ENCODE measurements at places on chromosomes 12 and 14.

DNA sequence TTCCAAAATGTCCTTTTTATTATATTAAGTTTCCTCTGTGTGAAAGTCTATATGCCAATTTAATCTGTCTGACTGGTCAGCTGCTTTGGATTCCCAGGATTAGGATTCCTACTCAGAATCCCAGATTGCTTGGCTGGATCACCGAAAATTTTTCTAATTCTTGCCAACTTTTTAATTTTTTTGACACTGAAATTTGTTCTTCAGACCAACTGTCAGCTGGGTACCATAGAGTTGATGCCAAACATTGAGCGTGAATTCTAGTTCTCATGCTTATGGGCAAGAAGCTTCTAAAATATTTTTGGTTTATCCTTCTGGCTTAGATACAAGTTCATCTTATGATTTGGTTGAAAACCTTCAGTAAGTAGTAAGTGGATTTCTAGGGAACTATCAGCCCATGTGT lies 1611.4 kb upstream of the FLRT2 start:
- DNase-seq, result no peak

DNA sequence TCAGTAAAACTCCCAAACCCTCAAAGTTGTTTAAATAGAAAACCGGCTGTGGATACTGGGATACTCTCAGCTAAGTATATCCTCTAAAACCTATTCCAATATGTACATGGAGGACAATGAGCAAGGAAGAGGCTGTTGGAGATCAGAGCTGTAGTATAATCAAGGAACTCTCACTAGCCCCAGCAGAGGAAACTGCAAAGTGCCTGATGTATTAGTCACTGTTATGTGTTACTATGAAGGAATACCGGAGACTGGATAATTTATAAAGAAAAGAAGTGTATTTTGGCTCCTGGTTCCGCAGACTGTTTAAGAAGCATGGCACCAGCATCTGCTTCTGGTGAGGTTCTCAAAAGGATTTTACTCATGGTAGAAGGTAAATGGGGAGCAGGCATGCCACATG lies 65.6 kb upstream of the RPL10L start:
- DNase-seq, result no peak

DNA sequence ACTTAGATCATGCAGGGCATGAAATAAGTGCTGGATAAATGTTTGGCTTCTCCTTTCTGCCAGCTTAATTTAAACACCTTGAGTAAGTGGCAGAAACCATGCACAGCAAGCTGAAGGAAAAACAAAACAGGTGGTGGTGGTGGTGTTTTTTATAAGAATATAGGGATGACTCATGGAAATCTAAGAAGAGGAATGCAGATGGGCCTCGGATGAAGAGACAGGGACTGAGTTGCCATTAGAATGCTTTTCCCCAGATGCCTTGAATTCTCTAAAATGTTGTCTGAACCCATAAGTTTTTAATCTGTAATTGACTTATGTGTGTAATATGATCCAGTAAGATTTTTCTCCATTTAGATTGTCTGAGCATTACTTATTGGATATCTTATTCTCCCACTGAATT lies 93.1 kb upstream of the ZDHHC17 start:
- DNase-seq, result no peak

DNA sequence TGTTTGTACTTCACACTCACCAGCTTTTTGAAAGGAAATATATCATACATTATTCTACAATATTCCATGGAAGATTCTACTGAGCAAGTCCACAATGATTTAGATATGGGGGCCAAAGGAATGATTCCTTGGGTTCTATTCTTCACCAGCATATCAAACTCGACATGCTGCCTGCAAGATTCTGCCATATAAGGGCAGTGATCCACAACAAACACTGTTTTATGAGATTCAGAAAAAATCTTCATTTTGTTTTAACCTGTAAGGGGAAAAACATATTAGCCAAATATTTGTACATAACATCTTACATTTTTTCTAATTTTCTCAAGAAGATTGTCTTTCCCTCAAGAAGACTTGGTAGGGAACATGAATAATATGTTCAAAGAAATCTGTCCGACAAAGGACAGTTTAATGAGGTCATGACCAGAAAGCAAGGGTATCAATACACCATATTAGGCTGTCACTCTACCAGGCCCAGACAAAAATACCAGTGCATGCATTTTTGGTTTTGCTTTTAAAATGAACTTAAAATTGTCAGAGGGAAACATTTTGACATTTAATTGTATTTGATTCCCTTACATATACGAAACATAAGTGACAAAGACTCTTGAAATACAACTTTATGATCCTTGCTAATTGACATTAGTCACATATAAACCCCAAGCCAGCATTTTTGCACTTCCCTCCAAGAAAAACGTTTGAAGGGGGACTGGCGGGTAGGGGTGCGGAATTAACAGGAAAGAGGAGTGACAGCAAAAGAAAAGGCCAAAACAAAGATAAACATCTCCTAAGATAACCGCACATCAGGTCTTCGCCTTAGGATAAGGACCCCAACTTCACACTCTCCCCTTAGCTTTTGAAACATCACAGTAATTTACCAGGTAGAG lies 980 bp downstream of the INTS13 start:
- no peak for DNase-seq

DNA sequence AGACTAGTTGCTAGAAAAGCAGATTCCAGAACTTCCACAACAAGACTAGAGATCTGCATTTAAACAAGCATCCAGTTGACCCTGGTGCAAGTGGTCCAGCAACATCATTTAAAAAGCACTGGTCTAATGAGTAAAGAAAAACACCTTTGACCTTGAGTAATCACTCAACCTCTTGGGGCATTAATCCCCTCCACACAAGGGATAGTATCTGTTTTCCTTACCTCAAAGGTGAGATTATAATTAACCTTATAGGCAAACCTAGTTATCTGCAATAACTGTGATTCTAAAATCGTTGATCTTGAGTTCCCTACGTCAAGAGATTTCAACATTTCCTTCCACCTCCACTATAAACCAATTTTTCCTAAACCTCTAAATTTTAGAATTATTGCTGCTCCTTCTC lies 1.1 kb downstream of the KDM5A start:
- DNase-seq, result no peak

DNA sequence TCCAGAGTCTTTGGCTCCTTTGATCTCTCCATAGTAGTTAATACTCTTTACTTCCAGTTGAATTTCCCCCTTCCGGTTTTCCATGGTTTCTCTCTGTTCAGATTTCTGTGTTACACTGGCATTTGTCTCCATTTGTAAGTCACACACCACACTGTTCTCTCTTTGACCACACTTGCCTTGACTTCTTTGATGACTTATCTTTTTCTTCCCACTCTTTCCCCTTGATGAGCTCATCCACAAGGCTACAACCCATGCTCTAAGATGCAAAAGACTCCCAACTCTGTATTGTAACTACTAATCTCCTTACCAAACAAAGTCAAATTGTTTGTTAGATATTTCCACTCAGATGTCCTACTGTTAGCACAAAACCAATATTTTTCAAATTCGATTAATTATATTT lies 242.7 kb upstream of the E2F7 start:
- DNase-seq, result no peak

DNA sequence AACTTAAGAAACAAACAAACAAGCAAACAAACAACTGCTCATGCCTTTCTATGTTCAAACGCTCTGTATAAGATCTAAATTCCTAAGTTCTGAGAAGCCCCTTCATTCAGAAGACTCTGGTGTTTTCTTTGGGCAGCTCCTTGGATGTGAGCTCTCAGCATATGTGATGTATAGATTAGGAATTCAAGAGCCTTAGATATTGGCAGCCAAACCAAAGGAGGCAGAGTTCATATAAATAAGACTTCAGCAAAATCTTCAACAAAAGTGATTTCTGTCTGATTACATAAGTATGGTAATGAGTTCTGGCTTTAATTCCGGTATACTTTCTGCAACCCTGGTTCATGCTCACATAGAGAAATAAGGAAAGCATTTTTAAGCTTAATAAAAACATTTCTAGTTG lies 145.6 kb downstream of the DYRK2 start:
- no peak for DNase-seq

DNA sequence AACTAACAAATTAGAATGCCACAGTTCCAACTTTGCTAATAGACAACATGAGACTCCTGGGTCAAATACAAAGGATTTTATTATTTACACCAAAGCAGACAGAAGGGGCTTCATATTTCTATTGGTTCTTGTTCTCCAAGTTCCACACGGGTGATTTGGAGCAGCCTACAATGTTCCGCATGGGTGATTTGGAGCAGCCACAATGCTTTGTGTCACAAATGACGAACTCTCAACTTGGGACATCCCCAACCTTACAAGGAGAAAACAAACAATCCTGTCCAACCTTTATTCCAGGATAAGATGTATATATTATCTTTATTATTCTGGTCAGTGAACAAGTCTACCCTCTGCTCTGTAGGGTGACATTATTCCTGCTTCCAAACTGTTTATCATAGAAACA lies 694.3 kb upstream of the MGAT4C start:
- DNase-seq, result no peak

DNA sequence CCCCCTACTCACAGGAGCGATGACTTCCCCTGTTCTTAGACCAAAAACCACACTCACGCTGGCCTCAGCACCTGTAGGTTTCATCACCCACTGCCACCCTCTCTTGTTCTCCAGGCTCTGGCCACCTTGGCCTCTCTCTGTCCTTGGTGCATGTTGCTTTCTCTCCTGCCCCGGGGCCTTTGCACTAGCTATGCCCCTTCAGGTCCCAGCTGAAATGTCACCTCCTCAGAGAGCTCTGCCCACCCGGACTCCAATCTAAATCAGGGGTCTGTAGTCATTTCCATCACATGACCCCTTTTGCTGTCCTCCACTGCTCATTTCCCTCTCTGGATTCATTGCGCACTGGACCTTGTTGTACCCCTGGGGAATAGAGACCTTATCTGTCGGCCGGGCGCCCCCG lies 8.2 kb upstream of the TRPV4 start:
- no peak for DNase-seq

Measured in activated T-helper 1 cell treated with Interleukin-2 at 50 U/mL for 16 hours (primary cell).